ENCODE measurements at places on chromosomes 2 and 18.
A peak's percentile ranks its signal among the peaks of the same experiment; 100 is the strongest.

GRCh38 chr2:174593574-174594203 is 3.9 kb downstream of the WIPF1 start:
- DNase-seq = no peak

- no peak for DNase-seq
Measured at GRCh38 chr2:21083482-21083881, 39.6 kb upstream of the APOB start.

DNA sequence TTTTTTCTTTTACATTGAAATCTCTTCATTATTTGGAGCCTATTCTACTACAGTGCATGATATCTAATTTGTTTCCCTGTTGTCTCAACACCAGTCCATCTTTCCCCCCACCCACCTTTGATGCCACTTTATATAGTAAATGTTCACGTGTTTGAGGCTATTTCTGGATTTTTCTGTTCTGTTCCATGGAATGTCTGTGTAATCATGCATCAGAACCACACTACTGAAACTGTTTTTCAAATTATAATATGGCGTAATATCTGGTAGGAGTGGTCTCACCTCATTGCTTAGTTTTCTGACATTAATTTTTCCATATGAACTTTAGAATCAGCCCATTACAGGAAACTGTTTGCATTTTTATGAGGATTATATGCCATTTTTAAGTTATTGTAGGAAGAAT is 19.1 kb upstream of the NARS1 start:
- no peak for DNase-seq

- DNase-seq = no peak
Measured at GRCh38 chr2:216034065-216034464, 20.7 kb upstream of the MREG start.

GRCh38 chr2:9191041-9191481 is 15.6 kb upstream of the ASAP2 start:
- DNase-seq = no peak

- DNase-seq = no peak
Measured at GRCh38 chr2:86335865-86336674, 1.4 kb downstream of the REEP1 start.

GRCh38 chr2:195600778-195601177 is 56.2 kb upstream of the SLC39A10 start:
- no peak for DNase-seq

DNA sequence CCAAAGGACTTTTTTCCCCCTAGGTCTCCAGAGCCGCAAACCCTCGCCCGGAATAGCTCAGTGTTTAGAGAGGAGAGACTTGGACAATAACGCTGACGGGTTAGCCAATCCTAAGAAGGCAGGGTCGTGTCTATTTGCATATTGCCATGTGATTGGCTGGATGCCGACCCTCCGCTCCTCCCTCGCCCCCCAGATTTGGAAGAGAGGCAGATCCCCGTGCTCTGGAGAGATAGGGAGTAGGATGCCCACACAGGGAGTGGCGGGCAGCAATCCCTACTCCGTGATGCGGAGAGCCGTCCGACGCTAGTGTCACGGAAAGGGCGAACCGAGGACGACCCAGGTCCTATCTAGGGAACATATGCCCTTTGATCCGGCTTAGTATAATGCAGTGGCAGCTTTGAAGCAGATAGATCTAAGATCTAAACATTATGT is 1.4 kb downstream of the WNT6 start:
- no peak for DNase-seq

DNA sequence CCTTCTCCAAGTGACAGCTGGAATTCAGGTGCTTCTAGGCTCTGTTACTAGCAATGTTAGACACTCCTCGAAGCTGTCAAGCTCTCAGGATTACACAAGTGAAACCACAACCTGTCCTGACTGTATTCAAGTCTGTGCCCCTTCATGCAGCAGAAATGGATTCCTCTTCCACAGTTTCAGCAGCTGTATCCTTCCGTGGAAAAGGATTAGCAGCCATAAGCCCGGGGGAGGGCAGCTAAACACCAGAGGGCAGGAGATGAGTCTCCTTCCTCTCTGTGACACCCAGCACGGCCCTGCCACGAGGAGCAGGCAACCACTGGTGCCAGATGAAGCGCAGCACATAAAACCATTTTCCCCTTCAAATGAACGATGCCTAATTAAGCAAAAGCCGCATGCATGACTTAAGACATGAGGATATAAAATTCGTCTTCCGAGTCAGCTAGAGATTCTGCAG is 1.2 kb downstream of the ST3GAL5 start:
- DNase-seq = peak; percentile 17

GRCh38 chr2:150174971-150175421 is 312.5 kb downstream of the RND3 start:
- no peak for DNase-seq

DNA sequence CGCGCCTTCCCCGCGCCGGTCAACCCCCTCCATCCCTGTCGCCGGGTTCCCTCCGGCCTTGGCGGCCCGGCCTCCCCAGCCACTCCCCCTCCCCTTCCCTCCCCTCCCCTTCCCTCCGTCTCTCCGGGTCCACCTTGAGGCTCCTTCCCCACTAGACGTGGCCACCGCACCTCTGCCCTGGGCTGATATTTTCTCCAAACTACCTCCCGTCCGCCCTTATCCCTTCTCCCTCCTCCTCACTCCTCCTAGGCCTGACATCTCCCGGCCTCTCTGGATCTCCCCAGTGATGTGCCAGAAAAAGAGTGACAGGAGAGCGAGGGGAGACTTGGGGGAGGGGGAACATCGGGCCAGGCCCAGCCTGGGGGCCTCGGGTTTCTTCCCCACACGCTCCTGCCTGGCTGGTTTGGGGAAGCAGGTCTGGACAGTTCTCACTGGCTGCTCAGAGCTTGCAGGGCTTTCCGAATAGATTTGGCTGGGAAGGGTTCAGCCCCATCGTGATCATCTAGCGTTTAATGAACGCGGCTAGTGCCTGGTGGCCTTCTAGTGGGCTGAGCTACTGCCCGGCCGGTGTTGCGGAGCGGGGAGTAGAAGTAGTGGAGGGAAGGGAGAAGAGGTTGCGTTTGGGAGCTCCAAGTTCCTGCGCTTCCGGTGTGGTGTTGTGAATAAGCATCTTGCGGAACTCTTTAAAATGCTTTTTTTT is 641 bp downstream of the MAPRE3 start:
- no peak for DNase-seq

GRCh38 chr2:43345391-43345813 is 119.0 kb upstream of the ZFP36L2 start:
- DNase-seq = no peak

DNA sequence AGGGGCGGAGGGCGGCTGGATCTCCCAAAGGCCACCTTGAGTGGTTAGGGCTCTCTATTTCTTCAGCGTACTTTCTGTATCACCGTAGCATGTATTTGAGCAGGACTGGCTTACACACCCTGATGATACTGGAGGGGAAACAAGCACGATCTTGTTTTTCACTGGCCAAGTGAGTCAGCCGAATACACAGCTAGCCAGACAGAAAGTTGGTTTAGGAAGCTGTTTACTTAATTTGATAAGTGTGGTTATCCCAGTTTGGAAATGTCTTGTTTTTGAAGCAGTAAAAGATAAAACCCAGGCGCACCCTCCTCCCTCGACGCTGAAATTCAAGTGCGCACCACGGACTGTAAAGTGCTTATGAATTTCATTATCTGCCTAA is 582 bp downstream of the RIOK3 start:
- DNase-seq = no peak

DNA sequence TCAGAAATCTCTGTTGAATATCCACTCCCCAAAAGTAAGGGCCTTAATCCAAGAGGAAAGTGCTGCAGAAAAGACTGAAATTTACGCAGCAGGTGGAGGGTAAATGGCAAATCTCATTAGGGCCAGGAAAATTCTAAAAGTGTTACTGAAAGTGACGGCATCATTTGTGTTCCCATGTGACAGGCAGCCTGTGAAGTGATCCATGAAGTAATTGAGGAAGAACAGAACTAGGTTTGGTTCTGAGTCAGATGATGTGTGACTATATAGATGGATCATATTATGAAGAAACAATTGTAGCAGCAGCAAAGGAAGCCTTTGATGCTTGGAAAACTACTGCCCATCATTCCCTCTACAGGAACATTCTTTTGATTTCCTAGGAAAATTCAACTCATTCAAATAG is 401.2 kb downstream of the TGIF1 start:
- no peak for DNase-seq

DNA sequence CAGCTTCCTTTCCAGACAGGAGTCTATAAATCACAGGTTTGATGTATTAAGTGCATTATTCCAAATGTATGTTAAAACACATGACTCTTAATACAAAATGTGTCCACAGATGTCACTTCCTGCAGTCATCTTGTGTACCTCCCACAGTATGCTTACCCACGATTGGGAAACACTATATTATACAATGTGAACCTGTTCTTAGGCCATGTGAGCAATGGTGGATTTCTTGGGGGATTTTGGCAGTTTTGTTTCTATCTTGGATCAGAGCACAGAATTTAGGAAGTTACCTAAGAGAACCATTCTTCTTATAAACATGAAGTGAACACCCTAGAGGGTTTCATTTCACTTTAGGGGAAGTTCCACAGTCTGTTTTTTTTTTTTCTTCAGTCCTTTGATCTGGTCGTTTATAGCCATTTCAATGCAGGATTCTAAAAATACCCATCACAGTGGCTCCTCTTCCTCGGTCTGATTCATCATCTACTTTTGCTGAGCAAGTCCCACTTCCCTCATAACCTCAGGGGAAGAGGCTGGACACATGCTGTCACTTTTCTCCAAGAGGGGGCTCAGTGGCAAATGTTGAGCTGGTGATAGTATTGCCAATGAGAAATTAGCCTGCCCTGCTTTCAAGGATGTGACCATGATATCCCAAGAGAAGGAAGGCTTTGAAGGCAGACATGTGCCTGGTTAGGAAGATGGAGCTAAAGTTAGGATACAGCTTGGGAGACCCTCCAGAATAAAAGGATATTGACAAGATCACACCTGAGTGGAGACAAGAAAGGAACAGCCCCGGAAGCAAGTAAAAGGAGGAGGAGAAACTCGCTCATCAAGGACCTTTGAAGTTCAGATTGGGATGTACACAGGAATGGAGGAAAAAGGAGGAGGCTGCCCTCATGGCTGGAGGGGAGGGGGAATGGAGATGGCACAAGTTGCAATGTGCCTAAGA is 22.6 kb downstream of the PLEK start:
- no peak for DNase-seq

All from NCI-H187 treated with DMSO at 0.1 percent for 48 hours (cell line).